ENCODE measurements at places on chromosomes 7 and 10. TPM values are rescaled to one million over a fixed set of nuclear protein-coding genes. Genes with fewer than 3 reads are reported as not detected.

GRCh38 chr7:20741801-20742200 lies 44.9 kb downstream of the SP8 start:
- DNase-seq: no peak

GRCh38 chr10:50536617-50537240 lies 87.0 kb downstream of the SGMS1 start:
- DNase-seq: no peak

DNA sequence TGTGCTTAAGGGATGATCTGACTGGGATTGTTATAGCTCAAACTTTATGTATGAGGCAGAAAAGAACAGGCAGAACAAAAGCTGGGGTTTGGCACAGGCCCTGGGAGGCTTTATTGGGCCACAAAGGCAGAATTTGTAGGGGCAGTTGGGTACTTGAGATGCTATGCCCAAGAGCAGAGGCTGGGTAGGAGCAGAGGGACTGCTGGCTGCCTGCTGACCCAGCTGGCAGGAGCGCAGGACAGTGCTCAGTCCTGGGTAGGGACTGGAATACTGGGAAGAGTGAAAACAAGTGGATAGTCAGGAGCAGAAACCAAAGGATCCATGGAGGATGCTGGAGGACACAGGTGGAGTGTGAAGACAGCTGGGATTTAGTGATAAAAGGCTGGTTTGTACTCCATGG lies 75.7 kb downstream of the CCDC3 start:
- DNase-seq: no peak

DNA sequence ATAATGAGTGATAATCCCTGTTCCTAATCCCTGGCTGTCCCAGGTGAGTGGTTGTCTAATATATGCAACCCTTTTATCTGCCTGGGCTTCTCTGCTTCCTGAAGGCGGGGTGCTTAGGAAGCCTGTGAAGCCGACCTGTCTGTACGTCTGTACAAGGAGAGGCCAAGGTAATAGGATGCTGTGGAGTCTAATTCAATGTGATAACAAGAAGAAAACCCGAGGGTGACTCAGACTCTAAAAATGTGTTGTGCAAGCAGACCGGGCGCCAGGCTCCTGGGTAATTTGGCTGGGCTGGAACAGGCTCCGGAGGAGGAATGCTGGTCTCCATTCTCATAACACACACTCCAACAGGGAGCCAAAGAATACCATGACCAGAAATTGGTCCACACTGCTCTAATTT lies 43.6 kb downstream of the THNSL1 start:
- no peak for DNase-seq

DNA sequence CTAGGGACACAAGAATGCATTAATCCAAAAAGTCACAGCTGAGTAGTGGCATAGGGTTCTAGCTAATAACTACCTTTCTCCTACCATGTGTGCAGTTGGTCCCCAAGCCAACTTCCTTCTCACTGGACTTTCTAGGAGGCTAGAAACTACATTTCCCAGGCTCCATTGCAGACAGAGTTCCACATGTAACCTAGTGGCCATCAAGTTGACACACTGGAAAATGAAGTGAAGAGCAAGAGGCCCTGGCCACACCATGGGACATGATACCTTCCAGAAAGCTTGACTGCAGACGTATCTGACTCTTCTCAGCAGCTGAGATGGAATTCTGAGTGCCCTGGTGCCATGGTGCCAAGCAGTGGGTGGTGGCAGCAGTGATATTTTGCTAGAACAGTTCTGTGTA lies 49.8 kb upstream of the TMEM273 start:
- DNase-seq: no peak

The PDGFA gene
- 44.5 TPM for total RNA-seq

The ZNF736 gene
- 6.9 TPM for total RNA-seq

- peak; percentile 3 for DNase-seq
Measured at GRCh38 chr7:81846398-81846797, 76.6 kb upstream of the HGF start.

- DNase-seq: no peak
Measured at GRCh38 chr10:71080381-71081228, 131.8 kb upstream of the UNC5B start.

DNA sequence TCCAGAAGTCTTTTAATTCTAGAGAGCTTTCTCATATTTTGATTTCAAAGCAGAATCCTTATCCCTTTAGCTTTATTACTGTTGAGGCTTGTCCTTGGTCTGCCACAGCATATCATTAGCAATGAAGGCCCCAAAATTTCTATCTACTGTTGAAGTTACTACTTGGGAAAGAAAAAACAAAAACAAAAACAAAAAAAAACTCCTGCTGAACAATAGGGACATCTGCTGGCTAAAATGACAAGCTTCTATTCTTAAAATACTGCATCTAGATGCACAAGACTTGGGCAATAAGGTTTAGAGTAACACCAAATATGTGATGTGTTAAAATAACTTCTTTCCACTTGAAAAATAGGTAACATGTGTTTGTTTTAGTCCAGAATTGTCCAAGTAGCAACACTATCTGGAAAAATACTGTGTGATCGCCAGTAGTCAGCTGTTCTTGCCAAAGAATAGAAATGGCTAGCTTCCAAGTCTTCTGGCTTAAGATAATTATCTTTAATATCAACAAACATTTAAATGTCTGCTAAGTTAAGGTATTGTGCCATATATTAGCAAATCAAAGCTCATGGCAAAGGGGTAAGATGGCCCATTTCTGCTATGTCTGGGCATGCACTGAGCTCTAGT lies 3.8 kb upstream of the DMTF1 start:
- no peak for DNase-seq

The SH3PXD2A gene
- total RNA-seq: 24.9 TPM

The MYL7 gene
- not detected for total RNA-seq

The PNLIPRP1 gene
- not detected for total RNA-seq

- no peak for DNase-seq
Measured at GRCh38 chr7:157306846-157307838, 29.7 kb upstream of the DNAJB6 start.

- DNase-seq: no peak
Measured at GRCh38 chr7:149809215-149809614, 29.0 kb upstream of the ZNF862 start.

DNA sequence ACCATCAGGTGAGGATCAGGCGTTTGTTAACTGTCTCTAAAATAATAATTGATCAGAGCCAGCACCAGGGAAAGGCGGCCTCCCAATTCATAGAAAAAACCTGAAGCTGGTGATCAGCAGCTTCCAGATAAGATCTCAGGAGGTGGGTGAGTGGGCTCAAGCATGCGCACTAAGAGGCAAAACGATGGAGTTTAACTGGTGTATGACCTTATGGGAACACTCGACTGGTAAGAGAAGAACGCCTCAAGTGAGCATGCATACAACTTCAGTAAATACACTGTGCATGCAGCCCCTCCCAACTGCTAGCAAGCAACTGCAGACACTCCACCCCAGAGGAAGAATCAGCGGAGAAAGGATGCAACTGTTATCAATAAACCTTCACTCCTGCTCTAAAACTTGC lies 18.1 kb downstream of the RAPGEF5 start:
- no peak for DNase-seq

DNA sequence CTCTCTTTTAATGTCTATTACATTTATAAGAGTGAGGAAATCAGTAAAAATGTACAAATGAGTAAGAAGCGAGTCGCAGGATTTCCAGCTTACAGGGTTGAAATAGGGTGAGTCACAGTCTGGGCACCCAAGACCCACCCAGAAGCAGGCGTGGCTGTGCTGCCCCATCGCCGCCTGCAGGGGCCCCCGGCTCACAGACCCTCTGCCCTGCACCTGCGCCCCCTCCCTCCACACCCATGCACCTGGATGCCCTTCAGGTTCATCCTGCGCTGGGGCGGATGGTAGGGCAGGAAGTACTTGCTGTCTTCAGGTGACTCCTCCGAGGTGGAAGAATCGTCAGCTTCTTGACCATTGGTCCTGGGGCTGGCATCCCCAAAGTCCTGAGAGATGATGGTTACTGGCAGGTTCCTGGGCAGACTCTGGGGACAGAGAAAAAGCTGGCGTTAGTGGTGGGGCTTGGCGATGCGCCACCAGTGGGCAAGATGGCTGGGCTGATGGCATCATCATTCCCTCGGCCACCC lies 90.2 kb upstream of the GNA12 start:
- DNase-seq: no peak

The PON1 gene
- total RNA-seq: not detected

DNA sequence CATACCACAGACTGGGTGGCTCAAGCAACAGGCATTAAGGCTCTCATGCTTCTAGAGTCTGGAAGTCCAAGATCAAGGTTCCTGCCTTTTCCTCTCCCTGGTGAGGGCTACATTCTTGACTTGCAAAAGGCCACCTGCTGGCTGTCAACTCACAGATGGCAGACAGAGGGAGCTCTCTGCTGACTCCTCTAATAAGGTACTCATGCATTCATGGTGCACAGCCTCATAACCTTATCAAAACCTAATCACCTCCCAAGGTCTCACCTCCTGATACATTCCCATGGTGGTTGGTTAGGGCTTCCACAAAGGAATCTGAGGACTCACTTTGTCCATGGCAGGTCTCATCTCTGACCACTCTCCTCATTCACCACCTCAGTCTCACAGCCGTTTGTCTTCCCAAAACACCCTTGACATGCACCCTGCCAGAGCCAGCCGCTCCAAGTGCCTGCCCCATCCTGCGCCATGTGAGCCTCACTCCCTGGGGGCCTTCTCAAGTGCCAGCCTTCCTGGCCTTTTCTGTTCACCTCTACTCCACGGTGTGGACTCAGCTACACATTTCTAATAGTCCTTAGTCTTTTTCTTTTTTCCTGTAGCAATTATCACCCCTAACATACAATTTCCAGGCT lies 400.3 kb upstream of the ADARB2 start:
- DNase-seq: no peak

- no peak for DNase-seq
Measured at GRCh38 chr7:90604383-90604782, 8.3 kb downstream of the CDK14 start.

DNA sequence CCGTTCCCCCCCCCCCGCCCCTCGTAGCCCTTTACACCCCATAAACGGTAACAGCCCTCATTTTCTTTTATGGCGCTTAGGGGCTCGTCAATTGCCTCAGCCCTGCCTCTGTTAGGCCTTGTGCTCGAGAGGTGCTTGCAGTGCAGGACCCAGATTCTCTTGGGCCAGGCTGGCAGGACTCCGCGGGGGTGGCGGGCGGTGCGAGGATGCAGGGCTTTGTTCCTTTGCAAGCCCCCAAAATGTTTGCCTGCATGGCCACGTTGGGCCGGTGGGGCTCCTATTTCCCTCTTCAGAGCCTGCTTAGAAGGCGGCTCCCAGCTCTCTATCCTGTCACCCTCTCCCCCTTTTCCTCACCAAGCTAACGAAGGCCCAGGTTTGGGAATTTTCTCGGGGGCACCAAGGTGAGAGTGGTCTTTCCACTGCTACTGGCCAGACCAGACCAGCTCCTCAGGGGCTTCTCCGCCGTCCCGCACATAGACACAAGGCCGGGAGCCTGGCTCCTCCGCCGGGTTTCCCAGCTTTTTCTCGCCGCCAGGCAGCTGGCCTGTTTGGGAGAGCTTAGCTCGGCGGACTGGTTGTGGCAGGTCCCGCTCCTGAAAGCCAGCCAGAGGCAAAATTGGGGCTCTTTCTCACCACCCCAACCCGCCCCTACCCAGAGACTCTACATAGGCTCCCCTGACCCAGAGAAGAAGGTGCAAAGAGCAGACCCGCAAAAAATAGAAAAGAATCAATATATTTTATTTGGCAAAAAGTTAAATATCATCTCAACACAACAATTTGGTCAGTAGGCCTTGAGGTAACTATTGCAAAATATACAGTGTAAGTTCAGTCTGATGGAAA lies 3.4 kb downstream of the HOXA9 start:
- DNase-seq: no peak

The IL6 gene
- total RNA-seq: 5.7 TPM

- DNase-seq: no peak
Measured at GRCh38 chr10:5508786-5509185, 9.4 kb upstream of the CALML5 start.

DNA sequence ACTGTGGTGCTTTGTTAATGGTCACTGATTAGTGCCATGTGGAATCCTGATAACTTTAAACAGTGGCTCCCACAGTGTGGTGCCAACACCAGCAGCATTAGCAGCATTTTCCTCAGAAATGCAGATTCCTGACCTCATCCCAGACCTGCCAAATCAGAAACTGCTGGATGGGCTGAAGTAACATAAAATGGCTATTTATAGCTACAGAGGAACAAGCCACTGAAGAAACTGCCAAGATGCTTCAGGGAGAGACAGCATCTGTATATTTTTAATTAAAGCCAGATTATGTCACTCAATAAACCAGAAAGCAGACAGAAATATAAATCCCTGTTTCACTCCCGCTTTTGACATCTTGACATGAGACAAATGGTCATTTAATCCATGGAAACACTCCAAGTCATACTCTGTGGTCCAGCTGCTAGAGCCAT lies 178.5 kb downstream of the AMPH start:
- DNase-seq: no peak

GRCh38 chr10:102629661-102630614 lies 14.3 kb upstream of the TRIM8 start:
- no peak for DNase-seq

GRCh38 chr10:4647109-4647785 lies 178.8 kb upstream of the AKR1E2 start:
- no peak for DNase-seq

The MNX1 gene
- total RNA-seq: 0.10 TPM

DNA sequence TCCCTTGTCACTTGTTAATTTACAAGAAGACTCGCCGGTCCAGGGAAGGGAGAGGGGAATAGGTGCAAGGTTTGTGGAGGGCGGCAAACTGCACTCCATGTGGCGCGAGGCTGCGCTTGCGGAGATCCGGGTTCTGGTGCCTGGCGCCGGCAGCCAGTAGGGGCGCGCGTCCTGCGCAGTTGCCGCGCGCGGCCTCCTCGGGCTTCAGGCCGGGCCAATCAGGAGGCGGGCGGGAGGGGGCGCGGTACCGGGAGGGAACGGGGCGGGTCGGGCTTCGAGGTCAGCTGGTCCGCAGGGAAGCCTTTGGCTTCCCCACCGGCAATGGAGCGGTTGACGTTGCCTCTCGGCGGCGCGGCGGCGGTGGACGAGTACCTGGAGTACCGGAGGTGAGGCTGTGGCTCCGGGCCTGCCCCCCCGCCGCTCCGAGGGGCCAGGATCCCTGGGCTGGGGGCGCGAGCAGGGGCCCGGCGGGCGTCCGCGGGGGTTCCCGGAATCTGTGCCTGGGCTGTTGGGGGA lies at the start of gene FAM221A:
FAM221A (plus strand) TSS at position 302 of the 516 bp plus-strand sequence; CDS start at position 322, 20 bp downstream.
- no peak for DNase-seq

GRCh38 chr7:98659756-98660155 lies 42.7 kb downstream of the NPTX2 start:
- no peak for DNase-seq

- no peak for DNase-seq
Measured at GRCh38 chr7:26143298-26144048, 8.5 kb upstream of the NFE2L3 start.

The ARMH3 gene
- total RNA-seq: 11.6 TPM

DNA sequence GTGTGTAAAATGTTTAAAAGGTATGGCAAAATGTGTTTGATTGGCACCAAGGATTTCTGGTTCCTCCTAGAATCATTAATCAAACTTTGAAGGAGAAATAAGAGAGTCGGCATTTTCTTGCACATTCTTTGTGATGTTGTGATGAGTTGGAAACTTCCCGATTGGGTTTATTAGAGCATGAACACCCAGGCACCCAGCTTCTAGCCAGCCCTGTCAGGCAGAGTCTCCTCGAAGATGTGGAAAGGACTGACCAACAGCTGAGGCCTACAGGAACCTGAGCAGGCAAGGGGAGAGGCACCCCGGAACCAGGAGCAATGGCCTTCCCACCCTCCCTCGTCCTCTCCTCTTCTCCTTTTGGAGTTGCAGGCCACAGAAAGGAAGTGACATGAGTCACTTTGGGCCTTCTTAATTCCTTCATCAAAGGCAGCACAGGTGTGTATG lies 68.7 kb downstream of the EGFR start:
- DNase-seq: no peak

The ITIH5 gene
- 0.05 TPM for total RNA-seq

GRCh38 chr10:78269060-78269459 lies 235.4 kb downstream of the RPS24 start:
- no peak for DNase-seq

The GPR15LG gene
- total RNA-seq: not detected
